ENCODE measurements at places on chromosomes 3 and 15.

GRCh38 chr3:30632065-30632464 lies 25.7 kb downstream of the TGFBR2 start:
- no peak for DNase-seq

DNA sequence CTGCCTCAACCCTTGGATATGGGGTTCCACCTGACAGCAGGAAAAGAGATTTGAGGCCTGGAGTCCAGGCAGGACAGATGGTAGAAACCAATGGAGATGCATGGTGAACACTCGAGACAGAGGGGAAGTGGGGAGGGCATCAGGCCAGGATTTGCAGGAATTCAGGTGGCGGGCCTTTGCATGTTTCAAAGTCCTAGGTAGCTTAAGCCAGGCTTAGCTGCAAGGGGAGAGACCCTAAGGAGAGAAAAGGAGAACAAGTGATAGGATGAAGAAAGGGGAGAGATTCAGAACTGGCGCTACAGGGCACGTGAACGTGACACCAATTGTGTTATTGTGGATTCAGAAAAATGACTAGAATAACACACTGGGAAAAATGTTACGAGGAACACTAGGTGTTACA lies 182.6 kb downstream of the PDZRN3 start:
- DNase-seq: no peak

DNA sequence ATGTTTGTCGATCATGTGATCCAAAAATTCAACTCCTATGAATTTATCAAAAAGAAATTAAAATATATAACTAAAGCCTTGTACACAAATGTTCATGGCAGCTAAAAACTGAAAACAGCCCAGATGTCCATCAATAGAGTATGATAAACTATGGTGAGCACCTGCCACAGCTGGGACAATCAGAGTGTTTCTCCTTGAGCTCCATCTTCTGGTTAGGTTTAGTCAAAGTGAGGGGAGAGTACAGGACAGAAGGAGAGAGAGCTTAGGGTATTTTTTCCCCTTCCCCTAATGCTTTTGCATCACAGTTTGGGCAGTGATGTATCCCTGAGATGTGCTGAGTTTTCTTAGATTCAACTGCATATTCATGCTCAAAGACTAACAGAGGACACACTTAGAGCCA lies 65.5 kb downstream of the FSIP1 start:
- no peak for DNase-seq

GRCh38 chr15:40743485-40743901 lies 11.6 kb downstream of the RMDN3 start:
- no peak for DNase-seq

DNA sequence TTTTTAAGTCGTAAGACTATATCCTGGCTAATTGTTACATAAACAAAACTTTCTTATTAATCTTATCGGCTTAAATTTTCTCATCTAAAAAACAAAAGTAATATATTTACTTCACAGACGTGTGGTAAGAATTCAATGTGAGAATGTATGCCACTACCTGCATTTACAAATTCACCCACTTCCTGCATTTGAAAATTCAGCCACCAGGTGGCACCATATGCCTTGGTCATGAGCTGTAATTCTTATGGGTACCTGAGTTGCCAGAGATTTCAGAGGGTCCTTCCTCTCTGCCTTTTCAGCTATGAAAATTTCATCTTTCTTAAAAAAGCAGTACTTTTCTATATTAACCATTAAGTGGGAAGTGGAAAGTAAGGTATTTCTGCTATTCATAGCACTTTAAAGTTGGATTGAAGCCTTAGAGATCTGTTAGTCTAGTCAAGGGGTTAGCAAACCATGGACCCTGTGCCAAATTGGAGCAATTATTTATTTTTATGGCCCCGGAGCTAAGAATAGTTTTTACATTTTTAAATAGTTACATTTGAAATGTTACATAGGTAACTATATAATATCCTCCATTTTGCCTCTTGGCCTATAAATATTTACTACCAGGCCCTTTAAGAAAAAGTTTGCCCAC lies 127.8 kb downstream of the HCN4 start:
- peak; percentile 36 for DNase-seq

- no peak for DNase-seq
Observed at GRCh38 chr15:89662893-89663626, 7.8 kb upstream of the KIF7 start.

DNA sequence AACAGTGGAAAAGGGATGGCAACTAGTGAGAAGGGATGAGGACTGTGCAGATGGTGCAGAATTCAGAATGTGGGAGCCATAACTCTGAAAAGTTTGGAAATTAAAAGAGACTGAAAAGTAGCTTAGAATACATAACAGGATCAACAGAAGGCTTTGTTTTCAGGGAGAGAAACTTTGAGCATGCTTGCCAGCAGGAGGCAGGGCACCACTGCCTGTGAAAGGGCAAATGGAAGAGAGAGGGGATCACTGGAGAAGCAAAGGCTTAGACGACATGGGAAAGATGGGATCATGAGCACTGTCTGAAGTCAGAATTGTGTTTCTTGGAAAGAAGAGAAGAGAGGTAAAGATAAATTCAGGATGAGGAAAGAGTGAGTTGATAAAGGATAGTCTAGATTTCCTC lies 99.6 kb downstream of the ABI3BP start:
- DNase-seq: no peak

DNA sequence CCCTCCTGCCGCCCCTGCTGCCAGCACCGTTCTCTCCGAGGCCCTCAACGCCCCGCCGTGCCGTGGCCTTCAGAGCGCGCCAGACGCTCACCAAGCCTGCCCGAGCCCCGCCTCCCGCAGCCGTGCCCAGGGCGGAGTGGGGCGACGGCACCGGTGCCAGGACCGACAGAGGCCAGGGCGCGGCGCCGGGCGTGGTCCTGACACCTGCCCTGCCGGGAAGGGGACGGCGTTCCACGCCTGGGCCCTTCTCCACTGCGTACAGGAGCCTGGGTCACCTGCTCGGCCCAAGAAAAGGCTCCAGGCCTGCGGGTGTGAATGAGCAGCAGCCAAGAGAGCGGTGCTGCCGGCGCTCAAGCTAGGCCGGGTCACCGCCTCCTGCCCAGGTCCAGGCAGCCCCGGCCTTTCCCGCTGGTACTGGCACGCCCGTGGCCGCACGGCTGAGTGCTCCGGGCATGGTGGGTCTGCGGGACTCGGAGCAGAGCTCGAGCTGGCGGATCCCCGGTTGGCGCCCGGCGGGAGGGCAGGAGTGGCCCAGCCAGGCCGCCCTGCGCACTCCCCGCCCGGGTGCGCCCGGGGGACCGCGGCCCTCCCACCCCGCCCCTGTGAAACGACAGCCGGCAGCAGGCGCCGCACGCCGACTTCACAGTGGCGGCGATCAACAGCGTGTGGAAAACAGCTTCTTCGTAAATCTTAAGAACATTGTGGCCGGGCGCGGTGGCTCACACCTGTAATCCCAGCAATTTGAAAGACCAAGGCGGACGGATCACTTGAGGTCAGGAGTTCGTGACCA lies 4.2 kb downstream of the OCA2 start:
- DNase-seq: peak; percentile 36

DNA sequence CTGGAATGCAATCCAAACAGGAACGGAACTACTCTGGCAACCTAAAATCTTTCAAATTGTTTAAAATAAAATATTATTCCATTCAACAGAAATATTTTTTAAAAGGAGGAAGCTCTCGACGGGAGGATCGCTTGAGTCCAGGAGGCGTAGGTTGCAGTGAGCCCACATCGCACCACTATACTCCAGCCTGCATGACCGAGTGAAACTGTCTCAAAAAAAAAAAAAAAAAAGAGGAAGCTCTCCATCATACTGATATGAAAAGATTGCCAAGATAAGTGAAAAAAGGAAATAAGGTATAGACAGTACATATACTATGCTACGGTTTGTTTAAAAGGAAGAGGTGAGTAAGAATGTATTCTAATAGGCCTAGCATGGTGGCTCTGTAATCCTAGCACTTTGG lies 3.6 kb downstream of the RAD18 start:
- no peak for DNase-seq

DNA sequence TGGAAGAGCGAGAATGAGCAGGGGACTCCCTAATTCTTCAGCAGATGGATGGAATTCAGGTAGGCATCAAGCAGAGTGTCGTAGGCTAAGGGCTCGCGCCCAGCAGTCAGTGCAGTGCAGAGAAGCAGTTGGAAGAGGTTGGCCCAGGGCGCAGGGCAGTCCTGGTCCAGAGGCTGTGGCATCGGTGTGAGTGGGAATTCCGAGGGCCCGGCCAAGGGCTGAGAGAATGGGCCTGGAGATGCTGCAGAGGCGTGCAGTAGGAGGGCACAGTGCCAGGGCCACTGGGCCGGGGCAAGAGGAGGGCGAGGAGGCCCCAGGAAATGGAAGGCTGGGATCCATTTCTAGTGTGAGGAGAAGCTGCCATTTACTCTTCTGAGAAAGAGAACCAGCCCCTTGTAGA lies 74.4 kb downstream of the AAGAB start:
- no peak for DNase-seq

GRCh38 chr3:46946856-46947545 lies 29.5 kb downstream of the CCDC12 start:
- DNase-seq: peak; percentile 58

- no peak for DNase-seq
Observed at GRCh38 chr15:49145651-49146609, 9.5 kb downstream of the COPS2 start.

DNA sequence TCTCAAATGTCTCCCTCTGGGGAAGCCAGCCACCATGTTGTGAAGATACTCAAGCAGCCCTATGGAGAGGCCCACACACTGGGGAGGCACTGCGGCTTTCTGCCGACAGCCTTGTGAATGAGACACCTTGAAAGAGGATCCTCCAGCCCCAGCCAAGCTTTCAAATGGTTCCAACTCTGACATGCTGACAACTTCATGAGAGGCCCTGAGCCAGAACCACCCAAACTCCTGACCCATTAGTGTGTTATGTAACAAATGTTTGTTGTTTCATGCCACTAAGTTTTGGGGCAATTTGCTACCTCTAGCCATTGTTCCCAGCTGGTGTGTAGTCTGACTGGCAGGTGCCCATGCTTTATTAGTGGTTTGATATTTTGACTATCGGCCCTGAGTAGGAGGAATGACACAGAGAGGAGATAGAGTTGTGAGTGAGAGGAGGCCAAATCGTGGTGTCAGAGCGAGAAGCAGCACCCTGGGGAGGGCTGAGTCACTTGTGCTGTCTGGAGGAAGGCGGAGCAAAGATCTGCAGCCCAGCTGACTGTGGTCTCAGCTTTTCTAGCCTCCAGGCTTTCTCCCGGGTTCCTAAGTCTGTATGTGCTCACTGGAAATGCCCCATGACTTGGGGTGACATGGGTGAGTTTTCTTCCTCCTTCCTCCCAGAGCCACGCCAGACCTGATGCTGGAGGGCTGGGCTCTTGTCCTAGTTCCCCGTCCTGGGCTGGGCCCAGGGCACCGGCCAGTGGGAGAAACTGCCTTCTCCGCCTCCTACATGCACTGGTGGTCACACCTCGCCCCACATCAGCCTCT lies 56.7 kb upstream of the BLM start:
- peak; percentile 26 for DNase-seq

DNA sequence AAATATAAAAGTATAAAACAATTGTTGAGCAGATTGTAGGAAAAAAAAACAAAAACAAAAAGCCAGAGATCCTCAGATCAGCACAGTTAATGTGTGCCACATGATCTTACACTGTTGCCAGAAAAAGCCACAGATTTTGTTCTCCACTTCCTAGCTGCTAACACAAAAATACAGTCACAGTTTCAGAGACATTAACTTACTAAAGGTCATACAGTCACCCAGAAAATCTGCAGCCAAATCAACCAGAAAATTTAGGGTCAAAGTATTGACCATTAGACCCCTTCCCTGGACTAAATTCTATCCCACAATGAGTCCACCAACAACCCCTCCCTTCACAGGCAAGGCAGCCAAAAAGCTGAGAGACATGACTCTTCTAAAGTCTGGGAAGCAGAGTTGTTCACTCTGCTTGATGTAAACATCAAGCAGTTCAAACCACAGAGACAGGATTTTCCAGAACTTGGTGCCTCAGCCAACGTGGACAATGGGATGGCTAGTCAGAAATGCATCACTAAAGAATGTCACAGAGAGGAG lies 59.1 kb downstream of the SST start:
- no peak for DNase-seq

GRCh38 chr3:136819731-136820679 lies 1.1 kb downstream of the SLC35G2 start:
- DNase-seq: no peak
